NCI-H1930 (cell line): ENCODE measurements at places on chromosomes 1 and 21.

DNA sequence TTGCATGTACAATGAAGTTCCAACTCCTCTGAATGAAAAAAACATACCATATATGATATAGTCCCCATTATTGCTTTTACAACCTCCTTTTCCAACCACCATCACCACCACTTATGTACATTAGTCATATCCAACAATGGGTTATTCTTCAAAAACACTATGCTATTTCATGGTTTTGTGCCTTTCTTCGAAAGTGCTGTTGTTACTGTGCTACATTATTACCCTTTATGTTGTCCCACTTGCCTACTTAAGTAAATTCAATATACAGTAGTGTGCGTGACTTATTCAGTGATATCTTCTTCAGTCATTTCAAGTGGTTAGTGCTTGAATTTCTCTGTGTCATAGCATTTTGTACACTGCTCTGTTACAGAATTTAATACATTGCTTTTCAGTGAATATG is 105.3 kb downstream of the ASH1L start:
- DNase-seq, result peak; percentile 28

DNA sequence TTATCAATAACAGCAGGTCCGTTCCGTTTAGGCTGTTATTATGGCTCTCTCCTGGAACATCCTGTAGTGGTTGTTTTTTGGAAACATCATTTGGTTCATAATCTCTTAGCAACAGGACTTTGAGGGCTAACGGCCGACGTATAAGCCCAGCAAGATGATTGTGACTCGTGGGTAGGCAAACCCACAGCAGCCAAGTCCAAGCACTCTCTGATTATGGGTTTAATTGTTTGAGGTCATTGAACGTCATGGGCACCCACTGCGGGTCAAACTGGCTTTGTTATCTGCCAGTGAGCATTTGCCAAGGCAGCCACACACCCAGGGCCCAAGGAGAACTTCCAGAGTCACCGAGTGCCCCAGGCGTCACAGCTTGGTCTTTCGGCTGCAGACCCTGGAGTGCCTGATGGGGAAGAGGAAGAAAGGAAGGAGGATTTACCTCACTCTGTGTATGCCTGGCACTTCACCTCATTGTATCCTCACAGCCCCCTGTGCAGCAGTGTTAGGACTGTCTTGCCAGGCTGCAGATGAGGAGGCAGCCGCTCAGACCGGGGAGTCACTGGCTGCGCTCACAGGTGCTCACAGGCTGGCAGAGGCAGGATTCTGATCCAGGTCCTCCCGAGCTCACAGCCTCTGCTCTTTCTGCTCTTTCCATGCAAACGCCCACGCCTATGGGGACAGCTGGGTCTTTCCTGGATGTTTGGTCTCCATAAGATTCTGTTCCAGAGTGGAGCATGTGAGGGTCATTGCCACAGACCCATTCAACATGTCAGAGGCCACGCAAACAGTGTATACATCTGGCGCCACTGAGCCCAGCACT is 30.8 kb upstream of the EPS8L3 start:
- no peak for DNase-seq

GRCh38 chr1:91564888-91565701 is 64.4 kb downstream of the CDC7 start:
- DNase-seq, result no peak

GRCh38 chr1:198491028-198491427 is 49.5 kb downstream of the ATP6V1G3 start:
- no peak for DNase-seq
